Tibial nerve (tissue), 4 donors: ENCODE measurements at places on chromosomes 1 and 21.

GRCh38 chr1:109060707-109061106 is 15.1 kb downstream of the TAF13 start:
- no peak for DNase-seq

GRCh38 chr1:47755101-47755990 is 241.8 kb downstream of the TRABD2B start:
- DNase-seq = no peak

DNA sequence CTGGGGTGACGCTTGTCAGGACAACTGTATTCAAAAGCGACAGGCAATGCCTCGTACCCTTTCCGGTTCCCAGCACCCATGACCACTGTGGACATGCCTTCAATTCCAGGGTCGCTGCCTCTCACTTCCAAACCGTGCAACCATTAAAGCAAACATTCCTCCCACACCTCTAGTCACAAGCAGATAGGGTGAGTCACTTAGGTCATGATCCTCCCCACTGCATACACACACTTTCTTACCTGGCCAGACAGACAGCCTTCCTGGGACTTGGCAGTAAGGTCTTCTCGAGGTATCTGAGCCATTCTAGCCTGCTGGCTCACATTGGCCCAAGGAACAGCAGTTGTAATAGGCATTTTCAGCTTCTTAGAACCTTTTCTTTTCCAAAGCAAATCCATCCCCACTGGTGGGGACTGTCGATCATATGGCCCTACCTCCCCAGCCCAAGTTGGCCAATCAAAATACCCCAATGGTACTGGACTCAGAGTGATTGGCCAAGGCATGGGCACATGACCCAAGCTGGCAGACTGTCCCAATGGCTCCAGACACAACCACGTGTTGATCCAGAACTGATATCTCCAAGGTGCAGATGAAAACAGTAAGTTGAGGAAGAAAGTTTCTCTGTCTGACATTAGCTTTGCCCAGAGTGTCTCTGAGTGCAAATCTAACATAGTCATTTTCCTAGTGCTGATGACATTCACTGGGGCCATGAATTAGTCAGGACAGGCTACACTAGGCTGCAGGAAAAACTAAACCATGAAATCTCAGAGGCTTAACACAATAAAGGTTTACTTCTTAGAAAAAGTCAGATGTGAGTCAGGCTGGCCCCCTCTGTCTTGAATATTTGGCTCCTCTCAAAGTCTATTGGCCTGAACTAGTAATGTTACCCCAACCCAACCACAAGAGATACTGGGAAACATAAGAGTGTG is 113.8 kb downstream of the RRAGC start:
- DNase-seq = no peak

DNA sequence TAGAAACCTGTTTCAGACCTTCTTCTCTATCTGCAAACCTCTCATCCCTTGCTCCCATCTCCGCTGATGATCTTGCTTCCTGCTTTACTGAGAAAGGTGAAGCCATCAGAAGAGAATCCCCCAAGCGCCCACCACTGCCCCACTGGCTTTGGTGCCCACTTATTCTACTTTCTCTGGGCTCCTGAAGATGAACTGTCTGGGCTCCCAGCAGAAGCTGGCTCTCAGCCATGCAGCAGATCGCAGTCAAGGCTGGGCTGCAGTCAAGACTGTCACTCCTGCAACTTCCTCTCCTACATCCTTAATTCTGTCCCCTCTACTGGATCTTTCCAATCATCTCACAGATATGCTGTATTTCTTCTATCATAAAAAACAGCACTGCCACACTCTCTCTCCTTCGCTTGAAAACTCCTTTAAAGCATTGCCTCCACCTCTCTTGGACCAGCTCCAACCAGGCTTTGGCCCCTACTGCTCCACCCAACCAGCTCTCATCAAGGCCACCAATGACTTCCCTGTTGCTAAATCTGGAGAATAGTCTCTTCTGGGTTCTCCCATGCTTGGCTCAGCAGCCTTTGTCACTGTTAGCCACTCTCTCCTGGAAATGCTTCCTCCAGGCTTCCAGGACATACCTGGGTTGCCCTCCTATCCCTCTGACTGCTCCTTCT is 25.8 kb downstream of the TRIM62 start:
- DNase-seq = no peak

GRCh38 chr1:51945591-51945990 is 44.9 kb downstream of the RAB3B start:
- DNase-seq = no peak

- DNase-seq = no peak
Observed at GRCh38 chr21:40316104-40316503, 448.9 kb downstream of the PCP4 start.

GRCh38 chr1:98177751-98178150 is 256.9 kb upstream of the DPYD start:
- no peak for DNase-seq

DNA sequence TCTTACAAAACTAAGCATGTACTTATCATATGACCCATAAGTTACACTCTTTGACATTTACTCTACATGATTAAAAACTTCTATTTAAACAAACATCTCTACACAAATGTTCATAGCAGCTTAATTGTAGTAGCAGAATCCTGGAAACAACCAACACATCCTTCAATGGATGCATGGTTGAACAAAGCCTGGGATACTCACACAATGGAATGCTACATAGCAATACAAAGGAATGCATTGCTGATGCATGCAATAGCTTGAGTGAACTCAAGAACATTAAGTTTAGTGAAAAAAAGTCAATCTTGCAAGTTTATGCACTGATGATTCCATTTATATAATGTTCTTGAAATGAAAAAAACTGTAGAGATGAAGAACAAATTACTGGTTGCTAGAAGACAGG is 686.9 kb downstream of the LRRIQ3 start:
- DNase-seq = no peak

GRCh38 chr1:93965256-93965655 is 56.0 kb upstream of the GCLM start:
- no peak for DNase-seq

DNA sequence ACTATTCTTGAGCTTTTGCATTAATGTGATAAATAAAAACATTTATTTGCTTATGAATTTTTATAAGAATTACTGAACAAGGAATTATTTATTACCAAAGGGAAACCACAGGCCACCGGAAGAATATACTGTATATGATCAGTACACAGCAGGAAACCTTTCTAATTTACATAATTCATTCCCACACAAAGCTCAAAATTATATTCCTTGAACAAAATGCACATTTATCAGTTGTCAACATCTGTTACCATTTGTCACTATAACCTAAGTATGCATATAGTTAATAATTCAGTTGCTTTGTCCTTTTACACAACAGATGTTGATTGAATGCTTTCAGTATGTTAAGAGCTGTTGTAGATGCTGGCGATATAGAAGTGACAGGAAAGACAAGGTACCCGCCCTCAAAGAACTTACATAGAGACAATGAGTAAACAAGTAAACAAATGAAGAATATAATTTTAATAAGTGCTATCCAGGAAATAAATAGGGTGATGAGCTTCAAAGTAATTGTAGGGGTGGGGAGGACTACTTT is 27.2 kb downstream of the VPS45 start:
- no peak for DNase-seq

DNA sequence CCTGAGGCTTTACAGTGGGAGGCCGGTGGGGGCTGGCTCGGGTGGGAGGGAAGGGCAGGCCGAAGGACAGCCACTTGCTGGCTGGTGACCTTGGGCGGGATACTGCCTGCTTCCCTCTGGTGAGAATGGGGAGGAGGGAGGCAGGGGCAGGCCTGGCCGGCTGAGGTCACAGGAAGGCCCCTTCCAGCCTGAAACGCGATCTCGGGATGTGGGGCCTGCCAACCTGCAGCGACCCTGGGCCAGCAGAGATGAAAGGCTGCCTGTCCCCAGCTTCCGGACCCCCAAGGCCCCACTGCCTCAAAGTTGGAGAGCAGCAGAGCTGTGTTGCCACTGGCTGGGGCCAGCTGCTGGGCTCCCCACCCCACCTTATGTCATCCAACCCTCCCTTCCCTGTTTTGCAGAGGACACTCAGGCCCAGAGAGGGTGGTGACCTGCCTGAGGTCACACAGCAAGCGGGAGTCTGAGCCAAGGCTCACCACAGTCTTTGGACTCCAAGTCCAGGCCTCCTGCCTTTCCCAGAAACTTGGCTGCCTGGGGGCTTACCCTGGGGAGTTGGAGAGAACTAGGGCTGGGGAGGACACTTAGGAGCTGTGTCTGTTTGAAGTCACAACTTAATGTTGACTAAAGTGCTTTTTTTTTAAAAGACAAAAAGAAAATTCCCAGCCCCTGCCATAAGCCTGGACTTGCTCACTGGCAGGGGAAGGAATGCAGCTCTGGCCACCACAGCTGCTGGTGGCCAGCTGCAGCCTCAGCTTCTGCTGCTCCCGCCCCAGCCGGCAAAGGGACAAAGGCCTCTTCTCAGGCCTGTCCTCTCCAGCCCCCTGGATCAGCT is 14.8 kb upstream of the WASF2 start:
- peak; percentile 81 for DNase-seq

DNA sequence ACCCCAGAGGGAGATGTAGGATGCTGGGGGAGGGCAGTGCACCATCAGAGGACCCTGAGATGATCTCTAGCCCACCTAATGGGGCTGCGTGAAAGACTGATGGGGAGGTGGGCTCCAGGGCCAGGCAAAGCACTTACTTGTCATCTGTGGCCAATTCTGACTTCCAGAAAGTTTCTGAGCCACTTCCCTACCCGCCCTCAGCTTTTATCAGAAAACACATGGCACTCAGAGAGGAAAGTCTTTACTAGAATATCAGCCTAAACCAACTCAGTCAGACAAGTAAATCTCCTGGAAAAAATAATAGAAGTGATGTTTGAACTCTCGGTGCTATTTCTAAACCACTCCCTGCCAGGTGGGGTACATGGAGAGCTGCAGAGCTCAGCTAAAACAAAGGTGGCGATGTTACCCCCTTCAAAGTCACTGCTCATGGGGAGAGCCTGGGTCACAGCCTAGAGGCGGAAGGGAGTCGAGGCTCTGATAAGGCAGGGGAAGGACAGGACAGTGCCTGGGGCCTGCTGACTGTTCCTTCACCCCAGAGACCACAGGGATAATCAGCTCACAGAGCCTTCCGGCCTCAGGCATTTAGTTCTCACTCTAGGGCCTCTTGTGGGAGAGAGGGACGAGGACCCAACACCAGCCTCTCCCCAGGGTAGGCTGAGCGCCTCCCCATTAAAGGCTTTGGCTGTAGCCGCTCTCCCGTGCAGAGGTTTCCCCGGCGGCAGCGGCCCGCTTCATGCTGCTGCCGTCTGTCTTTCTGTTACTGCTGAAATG is 14.2 kb downstream of the SMIM12 start:
- DNase-seq = no peak

GRCh38 chr21:38294609-38295008 is 37.8 kb downstream of the KCNJ15 start:
- DNase-seq = no peak

GRCh38 chr1:53503433-53504217 is 44.4 kb downstream of the DMRTB1 start:
- no peak for DNase-seq
